Thoracic aorta (tissue), 2 donors: ENCODE measurements at places on chromosomes 6 and 20. TPM values are rescaled to one million over a fixed set of nuclear protein-coding genes. Genes with fewer than 3 reads are reported as not detected.

The CASS4 gene
- 3.0 TPM for total RNA-seq

The BTN1A1 gene
- total RNA-seq = not detected

The EYS gene
- total RNA-seq = not detected

The OR2J3 gene
- not detected for total RNA-seq

The CDH4 gene
- total RNA-seq = not detected

The NHSL1 gene
- 9.7 TPM for total RNA-seq

The PRICKLE4 gene
- total RNA-seq = 4.6 TPM

The ENPP4 gene
- 32.2 TPM for total RNA-seq

The SPINT4 gene
- not detected for total RNA-seq

The CDYL gene
- 22.7 TPM for total RNA-seq

The DNPH1 gene
- total RNA-seq = 54.7 TPM

The MUC21 gene
- not detected for total RNA-seq

The ESR1 gene
- total RNA-seq = 4.9 TPM

DNA sequence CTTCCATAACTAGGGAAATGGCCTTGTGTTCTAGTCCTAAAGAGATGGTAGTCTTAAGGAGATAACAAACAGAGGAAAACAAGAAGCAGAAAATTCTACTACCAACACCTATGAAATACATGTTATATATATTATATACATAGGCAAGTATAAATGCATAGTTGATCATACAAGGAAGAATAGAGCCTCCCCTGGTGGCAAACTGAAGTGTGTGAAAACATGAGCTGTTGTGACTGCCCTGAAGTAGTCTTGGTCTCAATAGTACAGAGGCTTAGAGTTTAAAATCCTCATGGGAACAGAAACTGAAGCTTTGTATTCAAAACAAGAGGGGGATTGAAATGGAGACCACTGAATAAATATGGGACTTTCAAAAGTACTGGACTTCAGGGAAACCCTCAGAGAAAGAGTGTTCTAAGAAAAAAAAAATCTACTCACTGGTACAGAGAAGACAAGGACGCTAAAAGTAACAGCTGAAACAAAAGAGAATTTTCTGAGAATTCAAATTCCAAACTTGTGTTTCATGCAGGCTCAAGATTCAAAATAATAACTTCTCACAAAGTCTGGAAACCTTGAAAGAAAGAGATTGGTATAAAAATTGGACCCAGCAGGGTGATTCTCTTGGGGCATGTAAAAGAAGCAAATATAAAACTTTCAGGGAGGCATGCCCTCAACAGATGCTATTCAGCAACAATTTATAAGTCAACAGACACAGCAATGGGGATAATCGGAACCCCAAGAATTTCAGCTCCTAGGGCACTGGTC lies 59.7 kb upstream of the SAMD3 start:
- no peak for DNase-seq

GRCh38 chr20:41694796-41695195 lies 76.6 kb upstream of the CHD6 start:
- DNase-seq = no peak

DNA sequence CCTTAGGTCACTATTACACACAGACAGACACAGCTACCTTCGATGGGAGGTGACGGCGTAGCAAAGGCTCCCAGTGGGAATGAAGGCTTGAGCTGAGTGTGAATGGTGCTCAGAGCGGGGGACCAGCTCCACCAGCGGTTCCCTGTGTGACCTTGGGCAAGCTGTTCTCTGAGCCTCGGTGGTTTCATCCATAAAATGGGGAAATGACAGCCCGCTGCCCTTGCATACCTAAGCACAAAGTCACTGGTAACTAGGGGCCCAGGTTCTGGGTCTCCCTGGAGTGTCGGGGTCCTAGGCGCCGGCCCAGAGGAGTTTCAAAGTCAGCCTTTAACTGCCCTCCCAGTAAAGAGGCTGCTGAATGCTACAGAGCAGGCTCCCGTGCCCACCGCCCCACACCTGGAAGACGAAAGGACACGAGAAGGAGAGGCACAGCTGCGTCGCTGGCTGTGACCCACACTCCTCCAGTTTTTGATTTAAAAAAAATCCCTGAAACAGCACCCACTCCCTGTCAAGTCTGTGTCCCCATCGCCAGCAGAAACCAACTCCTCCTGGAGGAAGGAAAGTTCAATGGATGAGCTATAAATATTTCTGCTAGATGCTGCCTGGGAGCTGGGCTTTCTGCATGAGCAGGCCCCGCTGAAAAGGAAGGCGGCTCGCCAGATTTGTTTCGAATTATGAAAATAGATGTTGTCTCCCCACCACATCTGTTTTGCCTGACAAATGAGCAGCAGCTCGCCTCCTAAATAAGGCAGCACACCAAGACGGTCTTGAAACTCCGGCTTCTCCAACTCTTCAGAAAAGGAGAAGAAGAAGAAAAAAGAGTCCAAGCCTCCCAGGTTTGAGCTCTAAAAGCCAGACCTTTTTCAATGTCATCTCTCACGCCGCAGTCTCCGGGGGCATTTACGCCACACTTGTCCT lies 27.4 kb downstream of the PMEPA1 start:
- DNase-seq = no peak

- no peak for DNase-seq
Observed at GRCh38 chr6:31871046-31871659, 7.6 kb downstream of the SLC44A4 start.

DNA sequence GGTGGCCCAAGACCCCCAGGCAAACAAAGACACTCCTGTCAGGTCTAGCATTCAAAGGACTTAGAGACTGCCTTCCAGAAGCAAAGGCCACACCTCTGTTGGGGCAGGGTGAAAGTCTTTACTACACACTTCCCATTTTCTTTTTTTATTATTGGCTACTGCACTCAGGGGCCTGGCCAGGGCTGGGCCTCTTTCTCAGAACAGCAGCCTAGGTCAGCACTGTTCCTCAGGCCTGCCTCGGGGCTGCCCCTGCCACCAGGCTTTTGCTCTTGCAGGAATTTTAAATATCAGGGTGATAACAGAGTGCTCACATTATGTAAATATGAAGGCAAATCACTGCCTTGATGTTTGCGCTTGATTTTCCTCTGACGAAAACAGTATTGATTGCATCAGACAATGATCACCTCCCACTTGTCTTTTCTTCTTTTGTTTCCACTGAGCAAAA lies 18.5 kb downstream of the GSTA4 start:
- DNase-seq = no peak

DNA sequence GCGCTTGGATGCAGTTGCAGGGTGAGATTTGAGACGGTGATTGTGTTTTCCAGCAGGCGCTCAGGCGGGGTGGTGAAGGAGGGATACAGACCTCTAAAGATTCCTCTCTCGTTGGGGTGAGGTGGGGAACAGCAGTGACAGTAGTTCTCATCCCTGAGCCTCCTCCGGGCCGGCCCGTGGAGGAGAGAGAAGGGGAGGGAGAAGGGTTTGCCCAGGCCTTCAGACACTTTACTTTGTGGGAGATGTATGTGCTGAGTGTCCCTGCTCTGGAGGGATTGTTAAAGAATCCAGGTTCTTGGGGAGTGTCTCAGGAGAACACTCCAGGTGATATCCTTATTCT lies 41.0 kb downstream of the PSMB9 start:
- no peak for DNase-seq

- no peak for DNase-seq
Observed at GRCh38 chr6:135281964-135282363, 100.9 kb downstream of the MYB start.

DNA sequence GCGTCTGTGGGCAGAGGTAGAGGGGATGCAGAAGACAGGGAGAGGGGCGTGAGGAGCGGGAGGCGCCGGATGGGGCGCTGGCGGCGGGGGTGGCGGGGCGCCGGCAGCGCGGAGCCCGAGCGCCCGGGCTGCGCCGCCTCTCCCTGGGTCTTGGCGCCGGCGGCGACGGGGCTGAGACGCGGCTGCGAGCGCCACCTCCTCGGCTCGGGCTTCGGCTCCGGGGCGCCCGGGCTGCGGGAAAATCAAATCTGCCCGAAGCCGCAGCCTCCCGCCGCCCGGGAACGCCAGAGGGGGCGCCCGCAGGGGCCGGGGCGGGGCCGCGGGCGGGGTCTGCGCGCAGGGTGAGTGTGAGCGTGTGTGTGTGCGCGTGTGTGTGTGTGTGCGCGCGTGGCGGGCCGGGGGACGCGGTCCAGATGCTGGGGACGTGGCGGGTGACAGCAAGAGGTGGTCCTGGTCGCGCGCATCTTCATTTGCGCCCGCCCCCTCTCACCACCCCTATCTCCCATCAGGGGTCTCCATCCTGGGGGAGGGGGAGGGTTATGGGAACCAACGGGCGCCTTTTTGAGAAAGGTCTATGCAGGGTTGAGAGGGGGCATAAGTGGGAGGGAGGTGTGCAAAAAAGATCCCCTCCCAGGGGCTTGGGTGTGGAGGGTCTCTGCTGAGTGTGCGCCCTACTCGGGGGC lies 646 bp upstream of the CPNE5 start:
- DNase-seq = no peak

GRCh38 chr6:151514000-151514730 lies 20.3 kb downstream of the CCDC170 start:
- no peak for DNase-seq

GRCh38 chr6:20180935-20181334 lies 31.3 kb downstream of the MBOAT1 start:
- no peak for DNase-seq

DNA sequence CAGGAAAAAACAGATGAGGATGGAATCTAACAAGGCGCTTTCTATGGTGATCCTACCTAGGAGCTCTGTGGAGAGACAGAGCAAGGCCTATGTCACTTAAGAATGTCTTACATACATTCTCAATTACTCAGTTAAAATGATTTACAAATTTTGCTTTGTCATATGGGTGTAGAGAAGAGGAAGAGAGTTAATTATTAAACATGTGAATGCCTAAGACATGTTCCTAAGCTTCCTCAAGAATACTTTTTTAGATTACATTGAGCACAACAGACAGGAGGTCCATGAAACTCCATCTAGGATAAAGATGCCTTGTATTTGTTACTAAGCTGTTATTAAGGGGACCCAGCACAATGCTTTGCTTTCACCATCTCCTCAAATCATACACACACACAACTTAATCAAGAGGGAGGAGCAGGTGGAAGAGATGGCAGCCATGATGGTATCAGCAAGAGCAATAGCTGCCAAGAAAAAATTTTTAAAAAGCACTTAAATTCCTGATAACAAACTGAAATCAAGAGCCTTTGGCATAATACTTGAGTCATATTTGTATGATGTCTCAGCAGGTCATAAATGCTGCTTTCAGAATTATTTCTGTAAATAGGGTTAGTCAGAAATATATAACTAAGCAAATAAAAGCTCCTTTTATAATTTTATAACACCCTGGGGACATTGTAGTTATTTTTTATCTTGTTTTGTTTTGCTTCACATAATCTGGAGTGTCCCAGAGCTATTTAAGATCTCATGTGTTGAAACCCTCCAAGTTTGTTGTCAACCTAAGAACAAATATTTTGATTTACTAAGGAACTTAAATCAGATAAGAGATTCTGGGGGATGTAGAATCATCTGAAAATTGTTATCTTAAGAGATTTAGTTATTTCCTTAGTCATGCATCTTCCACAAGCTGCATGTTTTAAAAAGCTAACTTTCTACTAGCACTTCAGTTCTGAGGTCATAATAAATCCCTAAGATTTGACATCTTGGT lies 70.0 kb upstream of the CD2AP start:
- DNase-seq = no peak

GRCh38 chr6:38354905-38355304 lies 284.8 kb downstream of the BTBD9 start:
- DNase-seq = no peak

DNA sequence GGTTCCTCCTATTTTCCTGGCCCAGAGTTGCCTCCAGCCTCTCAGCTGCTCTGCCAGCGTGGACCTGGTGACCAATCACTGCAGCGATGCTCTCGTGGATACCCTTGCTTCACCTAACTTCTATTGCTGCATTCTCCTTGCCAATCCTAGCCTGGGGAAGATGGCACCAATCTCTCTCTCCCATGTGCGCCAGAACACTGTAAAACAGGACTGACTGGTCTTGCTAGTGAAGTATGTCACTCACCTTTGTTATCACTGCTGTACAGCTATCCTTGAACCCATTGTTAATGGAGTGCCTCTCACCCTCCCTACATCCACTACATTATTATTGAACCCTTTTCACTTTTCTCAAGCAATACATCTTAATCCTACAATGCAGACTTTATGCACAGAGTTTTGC lies 80.1 kb downstream of the LYRM4 start:
- no peak for DNase-seq

GRCh38 chr6:52087498-52087999 lies at the start of gene PKHD1:
PKHD1 (minus strand) TSS chr6:52087613; CDS start chr6:52084933, 2,680 bp downstream.
- DNase-seq = no peak

DNA sequence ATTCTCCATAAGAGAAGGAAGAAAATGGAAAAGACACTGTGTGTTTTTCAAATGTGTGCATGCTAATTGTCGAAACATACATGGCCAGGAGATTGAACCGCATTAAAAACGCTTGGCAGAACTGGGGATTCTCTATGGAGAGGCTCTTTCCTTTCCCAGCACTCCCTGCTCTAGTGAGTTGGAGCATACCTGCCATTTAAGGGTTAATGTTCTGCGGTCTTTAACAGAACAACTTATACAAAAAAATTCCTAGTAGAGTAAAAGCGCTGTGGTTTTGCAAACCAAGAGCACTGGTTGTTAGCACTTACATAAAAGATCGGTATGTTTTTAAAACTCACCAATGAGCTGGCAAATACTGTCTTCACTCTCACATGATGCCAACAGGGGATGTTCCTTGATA lies 1.5 kb downstream of the TAGAP start:
- no peak for DNase-seq

GRCh38 chr20:37786043-37786442 lies 92.2 kb downstream of the CTNNBL1 start:
- DNase-seq = no peak

- DNase-seq = no peak
Observed at GRCh38 chr6:155042983-155043382, 47.9 kb downstream of the TIAM2 start.

- no peak for DNase-seq
Observed at GRCh38 chr6:71190809-71191208, 97.8 kb upstream of the OGFRL1 start.

GRCh38 chr6:24883618-24884017 lies 52.1 kb downstream of the RIPOR2 start:
- DNase-seq = no peak

DNA sequence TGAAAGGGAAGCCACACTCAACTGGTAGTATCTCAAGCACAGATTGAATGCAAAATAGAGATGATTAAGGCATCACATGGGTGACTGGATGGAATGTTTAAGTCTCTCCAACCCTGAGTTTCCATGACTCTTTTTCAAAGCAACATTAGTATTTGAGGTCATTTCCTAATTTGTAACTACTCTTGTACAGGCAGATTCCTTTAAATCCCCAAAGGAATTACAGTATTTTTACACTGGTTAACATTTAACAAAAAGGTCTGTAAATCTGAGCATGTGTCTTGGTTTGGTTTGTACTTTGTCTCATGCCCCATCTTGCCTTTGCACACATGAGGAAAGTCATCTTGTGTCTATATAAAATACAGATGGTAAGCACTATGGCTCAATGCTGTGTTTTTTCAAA lies 15.1 kb downstream of the RMND1 start:
- no peak for DNase-seq

GRCh38 chr6:144534180-144534579 lies 249.0 kb downstream of the UTRN start:
- DNase-seq = no peak

DNA sequence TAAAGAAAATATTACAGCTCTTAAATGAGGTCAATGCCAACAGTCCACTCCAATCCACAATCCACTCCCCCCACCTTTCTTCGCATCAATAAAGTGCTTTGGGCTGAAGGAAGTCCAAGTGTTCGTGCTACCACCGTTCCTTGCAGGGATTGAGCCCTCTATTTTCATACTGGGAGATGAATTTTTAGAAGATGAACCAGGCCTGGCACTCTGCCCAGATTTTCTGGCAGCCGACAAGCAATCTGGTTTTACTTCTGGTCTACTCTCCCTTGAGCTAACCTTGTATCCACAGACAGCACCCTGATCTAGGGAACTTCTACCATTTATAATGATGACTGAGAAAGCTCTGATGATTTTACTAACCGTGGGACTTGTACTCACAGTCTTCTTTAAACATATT lies 72.3 kb downstream of the BTBD9 start:
- DNase-seq = no peak
